H1 (cell line): ENCODE measurements at places on chromosomes 7 and 10.

GRCh38 chr7:151423936-151424335 is 14.1 kb upstream of the WDR86 start:
- DNase-seq: no peak
- H3K36me3 ChIP-seq: no peaks in the 10 kb centered on the region
- no peak overlapping the region for H3K27ac ChIP-seq
- peaks cover 2% of the 10 kb centered on the region for H3K4me1 ChIP-seq

GRCh38 chr7:15086862-15087261 is 184.3 kb upstream of the DGKB start:
- H3K4me3 ChIP-seq: no peak overlapping the region
- H3K27ac ChIP-seq: no peak overlapping the region
- DNase-seq: no peak
- H3K27me3 ChIP-seq: no peaks in the 10 kb centered on the region
- H3K36me3 ChIP-seq: no peaks in the 10 kb centered on the region

DNA sequence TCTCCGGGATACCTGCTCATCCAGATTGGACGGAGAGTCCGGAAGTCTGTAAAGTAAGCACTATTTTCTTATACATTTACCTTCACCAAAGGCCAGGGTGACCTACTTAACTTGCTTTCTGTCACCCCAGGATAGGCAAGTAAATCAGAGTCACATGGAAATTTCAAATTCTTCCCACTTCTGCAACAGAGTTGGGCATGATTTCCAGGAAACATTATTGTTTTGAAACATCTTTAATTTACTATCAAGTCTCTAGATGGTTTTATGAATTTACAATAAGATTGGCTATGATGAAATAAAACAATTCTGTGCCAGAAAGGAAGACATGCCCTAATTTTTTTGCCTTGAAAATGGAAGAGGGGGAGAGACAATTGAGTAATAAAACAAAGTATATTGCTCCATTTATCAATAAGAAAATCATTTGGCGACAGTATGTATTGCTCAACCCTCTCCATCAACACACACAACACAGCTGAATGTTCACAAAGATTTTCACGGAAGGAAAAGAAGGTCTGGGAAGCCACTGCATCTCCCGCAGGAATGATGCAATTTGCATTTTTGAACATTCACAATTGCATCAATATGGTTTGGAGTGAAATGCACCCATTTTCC is 702.8 kb downstream of the PARD3 start:
- no peaks in the 10 kb centered on the region for H3K36me3 ChIP-seq
- H3K27me3 ChIP-seq: no peaks in the 10 kb centered on the region
- no peak overlapping the region for H3K27ac ChIP-seq
- no peak for DNase-seq
- H3K4me3 ChIP-seq: no peak overlapping the region
- H3K4me1 ChIP-seq: peaks cover 3% of the 10 kb centered on the region; the same call in 1 of the 2 replicates

DNA sequence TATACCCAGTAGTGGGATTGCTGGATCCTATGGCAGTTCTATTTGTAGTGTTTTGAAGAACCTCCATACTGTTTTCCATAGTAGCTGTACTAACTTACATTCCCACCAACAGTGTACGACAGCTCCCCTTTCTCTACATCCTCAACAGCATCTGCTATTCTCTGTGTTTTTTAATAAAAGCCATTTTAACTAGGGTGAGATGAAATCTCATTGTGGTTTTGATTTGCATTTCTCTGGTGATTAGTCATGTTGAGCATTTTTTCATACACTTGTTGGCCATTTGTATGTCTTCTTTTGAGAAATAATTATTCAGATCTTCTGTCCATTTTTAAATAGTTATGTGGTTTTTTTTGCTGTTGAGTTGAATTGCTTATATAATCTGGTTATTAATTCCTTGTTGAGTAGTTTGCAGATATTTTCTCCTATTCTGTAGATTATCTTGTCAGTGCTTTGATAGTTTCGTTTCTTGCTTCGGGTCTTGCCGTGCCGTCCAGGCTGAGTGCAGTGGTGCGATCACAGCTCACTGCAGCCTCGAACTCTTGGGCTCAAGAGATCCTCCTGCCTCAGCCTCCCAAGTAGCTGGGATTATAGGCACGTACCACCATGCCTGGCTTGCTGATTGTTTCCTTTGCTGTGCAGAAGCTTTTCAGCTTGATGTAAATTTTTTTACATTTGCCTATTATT is 12.0 kb downstream of the MTG1 start:
- peaks cover 52% of the 10 kb centered on the region for H3K36me3 ChIP-seq
- no peaks in the 10 kb centered on the region for H3K27me3 ChIP-seq
- no peak overlapping the region for H3K27ac ChIP-seq
- DNase-seq: no peak
- H3K4me3 ChIP-seq: no peak overlapping the region

- no peaks in the 10 kb centered on the region for H3K4me1 ChIP-seq
- H3K36me3 ChIP-seq: peaks cover 15% of the 10 kb centered on the region
- no peak overlapping the region for H3K27ac ChIP-seq
- H3K4me3 ChIP-seq: no peak overlapping the region
These were observed 2.6 kb downstream of the MRPS33 start for GRCh38 chr7:141012044-141012685.

DNA sequence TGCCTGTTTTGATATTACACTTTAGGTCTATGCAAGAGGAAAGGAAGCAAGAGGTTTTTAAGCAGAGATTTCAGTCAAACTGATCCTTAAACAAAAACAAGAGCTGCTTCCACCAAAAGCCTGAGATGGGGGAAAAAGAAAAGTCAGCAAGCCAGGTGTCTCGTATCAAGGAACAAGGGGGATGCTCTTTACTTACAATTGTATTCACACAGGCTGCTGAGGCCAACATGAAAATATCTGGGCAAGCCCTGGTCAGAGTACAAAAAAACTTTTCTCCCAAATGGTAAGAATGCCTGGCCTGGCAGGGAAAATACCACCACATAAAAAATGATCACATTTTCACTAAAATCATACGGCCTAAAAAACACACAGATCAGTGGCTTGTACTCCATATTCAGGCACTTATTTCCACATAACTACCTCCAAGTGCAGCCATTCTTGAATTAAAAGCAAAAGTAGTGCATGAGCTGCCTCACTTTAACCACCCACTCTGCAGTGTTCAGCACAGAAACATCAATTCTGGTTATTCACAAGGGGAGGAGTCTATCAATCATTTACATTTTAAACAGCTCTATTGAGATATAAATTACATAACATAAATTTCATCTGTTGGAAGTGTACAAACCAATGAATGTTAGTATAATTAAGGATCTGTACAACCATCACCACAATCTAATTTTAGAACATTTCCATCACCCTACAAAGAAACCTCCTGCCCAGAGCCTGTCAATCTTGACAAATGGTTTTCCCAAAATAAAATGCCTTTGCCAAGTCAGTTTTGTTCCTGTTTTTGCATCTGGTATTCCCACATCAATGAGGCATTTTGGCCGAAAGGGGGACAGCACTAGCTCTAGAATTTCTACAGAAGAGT is 70.2 kb downstream of the GRB10 start:
- H3K4me3 ChIP-seq: no peak overlapping the region
- H3K36me3 ChIP-seq: no peaks in the 10 kb centered on the region
- peaks cover 5% of the 10 kb centered on the region for H3K4me1 ChIP-seq
- no peak overlapping the region for H3K27ac ChIP-seq
- H3K27me3 ChIP-seq: no peaks in the 10 kb centered on the region
- no peak for DNase-seq

GRCh38 chr7:22633286-22633953 is 93.6 kb upstream of the IL6 start:
- no peaks in the 10 kb centered on the region for H3K36me3 ChIP-seq
- DNase-seq: no peak
- H3K27ac ChIP-seq: no peak overlapping the region
- no peak overlapping the region for H3K4me3 ChIP-seq
- H3K4me1 ChIP-seq: no peaks in the 10 kb centered on the region
- H3K27me3 ChIP-seq: no peaks in the 10 kb centered on the region

DNA sequence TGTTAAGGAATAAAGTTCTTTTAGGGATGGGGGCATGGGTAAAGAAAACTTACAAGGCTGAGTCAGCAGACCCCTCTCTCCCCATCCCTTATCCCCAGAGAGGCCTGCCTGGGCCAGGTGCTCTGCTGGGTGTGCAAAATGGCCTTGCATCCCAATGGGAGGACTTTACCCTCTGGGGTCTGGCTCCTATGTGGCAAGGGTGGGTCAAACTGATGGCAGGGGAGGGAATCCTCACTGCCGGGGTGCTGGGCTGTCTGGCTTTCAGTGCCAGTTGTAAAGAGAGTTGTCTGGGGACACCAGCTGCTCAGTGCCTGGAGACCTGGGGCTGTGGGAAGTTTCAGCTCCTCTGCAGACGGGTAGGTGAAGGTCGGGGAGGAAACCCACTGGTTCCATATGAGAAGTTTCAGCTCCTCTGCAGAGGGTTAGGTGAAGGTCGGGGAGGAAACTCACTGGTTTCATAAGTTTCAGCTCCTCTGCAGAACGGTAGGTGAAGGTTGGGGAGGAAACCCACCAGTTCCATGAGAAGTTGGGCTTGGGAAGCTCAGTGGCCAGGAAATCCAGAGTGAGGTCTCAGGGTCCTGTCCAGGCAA is 127.2 kb upstream of the PODXL start:
- no peak overlapping the region for H3K27ac ChIP-seq
- no peak overlapping the region for H3K4me3 ChIP-seq
- H3K27me3 ChIP-seq: no peaks in the 10 kb centered on the region
- no peak for DNase-seq
- H3K36me3 ChIP-seq: no peaks in the 10 kb centered on the region
- H3K4me1 ChIP-seq: no peaks in the 10 kb centered on the region

- no peak overlapping the region for H3K4me3 ChIP-seq
- H3K27me3 ChIP-seq: peaks cover 17% of the 10 kb centered on the region
- H3K36me3 ChIP-seq: no peaks in the 10 kb centered on the region
- no peak overlapping the region for H3K27ac ChIP-seq
- DNase-seq: no peak
These were observed 4.9 kb downstream of the DKK1 start for GRCh38 chr10:52318822-52319464.

DNA sequence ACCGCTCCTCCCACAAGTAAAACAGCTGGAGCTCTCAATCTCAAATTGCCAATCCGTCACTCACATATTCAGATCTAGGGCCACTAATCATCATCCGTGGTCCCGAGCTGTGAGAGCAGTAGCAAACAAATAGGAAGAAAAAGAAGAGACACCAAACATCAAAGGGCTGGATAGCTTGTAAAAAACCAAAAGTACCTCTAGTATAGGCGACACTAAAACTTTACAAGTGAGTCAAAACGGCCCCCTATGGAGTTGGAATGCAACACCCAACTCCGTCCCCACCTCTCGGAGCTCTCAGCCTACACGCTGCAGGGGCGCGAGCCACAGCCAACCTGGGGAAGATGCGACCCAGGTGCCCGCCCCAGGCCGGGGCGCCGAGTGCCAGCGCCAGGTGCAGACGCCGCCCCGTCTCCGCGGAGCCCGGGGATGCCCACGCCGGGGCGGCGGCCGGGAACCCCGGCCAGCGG is 581 bp downstream of the FAM3C start:
- H3K4me1 ChIP-seq: no peaks in the 10 kb centered on the region
- peak overlapping the region; percentile 84 for H3K27ac ChIP-seq
- H3K4me3 ChIP-seq: peak overlapping the region; percentile 53
- no peaks in the 10 kb centered on the region for H3K27me3 ChIP-seq

DNA sequence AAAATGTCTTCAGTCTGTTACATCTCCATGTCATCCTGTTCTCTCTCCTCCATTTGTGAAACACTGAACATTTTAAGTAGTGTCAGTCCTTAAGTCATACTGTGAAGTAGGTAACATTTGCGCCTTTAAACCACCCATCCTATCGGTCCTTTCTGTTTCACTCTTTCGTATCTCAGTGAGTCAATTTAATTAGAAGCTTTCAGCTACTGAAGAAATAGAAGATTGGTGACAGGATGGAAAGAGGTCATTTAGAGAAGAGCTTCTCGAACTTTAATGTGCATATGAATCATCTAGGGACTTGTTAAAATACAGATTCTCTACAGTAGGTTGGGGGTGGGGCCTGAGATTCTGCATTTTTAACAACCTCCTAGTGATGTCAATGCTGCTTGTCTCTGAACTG is 113.4 kb downstream of the SRI start:
- no peak overlapping the region for H3K27ac ChIP-seq
- H3K27me3 ChIP-seq: no peaks in the 10 kb centered on the region
- DNase-seq: no peak
- H3K4me1 ChIP-seq: peaks cover under 1% of the 10 kb centered on the region
- H3K4me3 ChIP-seq: no peak overlapping the region

- DNase-seq: no peak
- no peak overlapping the region for H3K27ac ChIP-seq
- H3K4me3 ChIP-seq: no peak overlapping the region
- no peaks in the 10 kb centered on the region for H3K4me1 ChIP-seq
- no peaks in the 10 kb centered on the region for H3K27me3 ChIP-seq
These were observed 34.2 kb upstream of the ADRB1 start for GRCh38 chr10:114009281-114009996.

DNA sequence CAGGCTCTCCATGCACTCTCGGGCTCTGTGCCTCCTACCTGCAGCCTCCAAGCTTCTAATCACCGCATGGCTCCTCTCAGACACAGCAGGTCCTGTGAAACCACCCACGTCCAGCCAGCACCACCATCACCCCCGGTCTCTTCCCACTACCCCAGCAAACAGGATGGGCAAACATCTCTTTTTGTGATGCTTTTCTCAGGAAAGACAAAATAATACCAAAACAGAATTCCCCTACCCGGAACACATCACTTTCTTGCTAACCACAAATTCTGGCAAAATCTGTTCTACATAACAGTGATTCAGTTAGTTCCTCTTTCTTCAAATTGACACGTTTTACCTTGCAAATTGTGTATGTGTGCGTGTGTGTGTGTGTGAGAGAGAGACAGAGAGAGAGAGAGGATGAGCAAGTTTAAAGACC is 6.5 kb downstream of the SNX8 start:
- no peaks in the 10 kb centered on the region for H3K36me3 ChIP-seq
- no peak overlapping the region for H3K27ac ChIP-seq
- DNase-seq: no peak
- H3K27me3 ChIP-seq: no peaks in the 10 kb centered on the region

GRCh38 chr7:2787251-2787951 is 56.7 kb downstream of the GNA12 start:
- H3K36me3 ChIP-seq: peaks cover 7% of the 10 kb centered on the region; the same call in 1 of the 2 replicates
- no peaks in the 10 kb centered on the region for H3K4me1 ChIP-seq
- no peak for DNase-seq
- no peak overlapping the region for H3K27ac ChIP-seq
- no peaks in the 10 kb centered on the region for H3K27me3 ChIP-seq

- no peak overlapping the region for H3K4me3 ChIP-seq
- no peaks in the 10 kb centered on the region for H3K36me3 ChIP-seq
- no peak overlapping the region for H3K27ac ChIP-seq
- no peaks in the 10 kb centered on the region for H3K27me3 ChIP-seq
- no peak for DNase-seq
- peaks cover 11% of the 10 kb centered on the region for H3K4me1 ChIP-seq
These were observed 40.2 kb downstream of the FAS start for GRCh38 chr10:89030791-89031190.

GRCh38 chr7:146002008-146002407 is 114.6 kb upstream of the CNTNAP2 start:
- H3K27me3 ChIP-seq: no peaks in the 10 kb centered on the region
- H3K36me3 ChIP-seq: no peaks in the 10 kb centered on the region
- no peaks in the 10 kb centered on the region for H3K4me1 ChIP-seq
- H3K4me3 ChIP-seq: no peak overlapping the region
- no peak overlapping the region for H3K27ac ChIP-seq

- no peaks in the 10 kb centered on the region for H3K36me3 ChIP-seq
- peaks cover 2% of the 10 kb centered on the region for H3K4me1 ChIP-seq
- H3K27ac ChIP-seq: no peak overlapping the region
- no peak overlapping the region for H3K4me3 ChIP-seq
- H3K27me3 ChIP-seq: no peaks in the 10 kb centered on the region
These were observed 1.9 kb downstream of the COBL start for GRCh38 chr7:51314726-51315125.

GRCh38 chr7:43906331-43907010 is at the start of gene URGCP:
Gene URGCP, minus strand, starts transcription at chr7:43906596. Its CDS starts 21 bp downstream, at chr7:43906575.
- no peak within 1 kb of the TSS for H3K27ac ChIP-seq
- DNase-seq: no peak
- peak within 1 kb of the TSS; percentile 46 for H3K4me3 ChIP-seq
- H3K36me3 ChIP-seq: no peaks in the 10 kb centered on the region
- H3K4me1 ChIP-seq: peaks cover 1% of the 10 kb centered on the region; the same call in 1 of the 2 replicates
